Neural crest cell (in vitro differentiated cells): ENCODE measurements at places on chromosomes 13 and 19. TPM values are rescaled to one million over a fixed set of nuclear protein-coding genes. Genes with fewer than 3 reads are reported as not detected.

GRCh38 chr13:34419025-34419424 lies 523.0 kb upstream of the NBEA start:
- DNase-seq: no peak

DNA sequence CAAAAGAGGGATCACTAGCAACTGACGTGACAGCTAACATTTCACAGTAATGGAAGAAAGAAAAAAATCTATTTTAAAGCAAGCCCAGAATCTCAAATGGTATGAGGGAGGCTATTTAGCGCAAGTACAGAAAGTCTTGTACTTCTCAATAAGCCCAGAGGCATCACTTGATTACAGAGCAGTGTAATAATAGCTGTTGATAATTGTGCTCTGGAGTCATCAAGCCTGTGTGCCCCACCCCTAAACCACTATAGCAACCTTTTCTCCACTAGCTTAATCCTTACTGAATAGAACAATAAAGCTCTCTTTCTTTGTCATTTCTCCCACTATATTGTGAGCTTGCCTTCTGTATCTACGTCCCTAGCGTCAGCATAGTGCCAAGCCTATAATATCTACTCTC lies 56.6 kb downstream of the FREM2 start:
- no peak for DNase-seq

GRCh38 chr13:59444210-59444857 lies 719.4 kb downstream of the DIAPH3 start:
- no peak for DNase-seq

The CBY2 gene
- total RNA-seq: not detected in 2 replicates

The ZGLP1 gene
- 10.4 and 11.3 TPM in 2 replicates for total RNA-seq
